ENCODE measurements at places on chromosomes 2 and 18.

- no peak for DNase-seq
Measured at GRCh38 chr2:23803965-23804542, 122.9 kb downstream of the ATAD2B start.

DNA sequence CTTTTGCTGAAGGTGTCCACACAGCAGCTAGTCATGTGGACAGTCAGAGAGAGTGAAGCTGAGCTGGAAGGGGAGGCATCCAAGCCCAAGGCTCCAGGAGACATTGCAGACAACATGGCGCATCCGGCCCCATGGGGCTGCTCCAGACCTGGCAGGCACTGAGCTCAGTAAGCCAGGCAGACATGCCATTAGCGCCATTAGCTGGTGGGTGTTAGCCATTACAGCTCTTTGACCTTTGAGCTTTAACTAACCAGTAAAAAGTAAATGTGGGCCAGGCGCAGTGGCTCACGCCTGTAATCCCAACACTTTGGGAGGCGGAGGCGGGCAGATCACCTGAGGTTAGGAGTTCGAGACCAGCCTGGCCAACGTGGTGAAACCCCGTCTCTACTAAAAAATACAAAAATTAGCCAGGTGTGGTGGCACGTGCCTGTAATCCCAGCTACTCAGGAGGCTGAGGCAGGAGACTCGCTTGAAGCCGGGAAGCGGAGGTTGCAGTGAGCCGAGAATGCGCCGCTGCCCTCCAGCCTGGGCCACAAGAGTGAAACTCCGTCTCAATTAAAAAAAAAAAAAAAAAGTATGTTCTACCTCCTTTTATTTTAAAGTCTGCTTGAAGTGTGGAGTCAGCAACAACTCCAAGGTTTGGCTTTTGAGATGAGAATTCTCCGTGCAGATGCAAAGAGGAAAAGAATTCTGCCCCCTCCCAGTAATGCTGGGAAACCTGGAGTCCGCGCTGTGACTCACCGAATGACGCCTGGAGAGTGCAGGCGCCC, 69.4 kb downstream of the TWSG1 start:
- DNase-seq, result no peak

DNA sequence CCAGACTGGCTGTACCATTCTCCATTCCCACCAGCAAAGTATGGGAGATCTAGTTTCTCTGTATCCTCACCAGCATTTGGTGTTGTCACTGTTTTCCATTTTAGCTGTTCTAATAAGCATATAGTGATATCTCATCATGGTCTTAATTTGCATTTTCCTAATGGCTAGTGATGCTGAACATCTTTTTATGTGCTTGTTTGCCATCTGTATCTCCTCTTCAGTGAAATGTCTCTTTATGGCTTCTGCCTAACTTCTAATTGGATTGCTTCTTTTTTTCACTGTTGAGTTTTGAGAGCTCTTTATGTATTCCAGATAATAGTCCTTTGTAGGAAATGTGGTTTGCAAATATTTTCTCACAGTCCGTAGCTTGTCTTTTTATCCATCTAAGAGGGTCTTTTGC, 18.9 kb upstream of the BIN1 start:
- DNase-seq, result no peak

DNA sequence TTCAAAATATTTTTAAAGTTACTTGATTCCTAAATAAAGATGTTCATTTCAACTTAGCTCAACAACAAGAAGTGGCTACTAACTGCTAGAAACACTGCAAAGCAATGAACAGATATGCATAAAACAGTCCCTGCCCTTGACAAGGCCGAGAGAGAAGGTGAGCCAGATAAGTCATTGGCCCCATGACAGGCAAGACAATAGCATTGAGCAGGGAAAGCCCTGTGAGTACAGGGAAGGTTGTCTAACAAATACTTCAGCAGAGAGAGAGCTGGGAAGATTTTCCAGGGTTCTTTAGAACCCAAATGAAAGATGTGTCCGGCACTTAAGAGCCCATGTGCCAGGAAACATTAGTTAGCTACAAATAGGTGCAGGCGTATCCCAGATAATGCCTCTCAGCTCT, 4.7 kb downstream of the LAMA1 start:
- DNase-seq, result no peak

DNA sequence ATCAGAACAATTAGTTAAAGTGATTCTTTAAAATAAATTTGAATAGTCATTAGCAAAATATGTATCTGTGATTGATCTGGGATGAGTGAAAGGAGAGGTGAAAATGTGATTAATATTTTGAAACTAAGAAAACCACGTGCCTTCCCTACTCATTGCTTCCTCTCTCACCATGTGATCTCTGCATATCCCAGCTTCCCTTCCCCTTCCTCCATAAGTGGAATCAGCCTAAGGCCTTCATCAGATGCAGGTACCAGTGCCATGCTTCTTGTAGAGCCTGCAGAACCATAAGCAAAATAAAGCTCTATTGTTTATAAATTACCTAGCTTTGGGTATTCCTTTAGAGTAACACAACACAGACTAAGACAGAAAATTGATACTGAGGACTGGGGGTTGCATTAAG, 11.2 kb upstream of the STAT1 start:
- no peak for DNase-seq

- no peak for DNase-seq
Measured at GRCh38 chr18:9029131-9029530, 73.4 kb upstream of the NDUFV2 start.

GRCh38 chr2:170929686-170930050, 615 bp downstream of the GORASP2 start:
- DNase-seq, result peak; percentile 7

GRCh38 chr18:45197526-45197970, 417.7 kb upstream of the SLC14A2 start:
- DNase-seq, result no peak

GRCh38 chr18:77108001-77108692, 24.4 kb downstream of the MBP start:
- DNase-seq, result no peak

DNA sequence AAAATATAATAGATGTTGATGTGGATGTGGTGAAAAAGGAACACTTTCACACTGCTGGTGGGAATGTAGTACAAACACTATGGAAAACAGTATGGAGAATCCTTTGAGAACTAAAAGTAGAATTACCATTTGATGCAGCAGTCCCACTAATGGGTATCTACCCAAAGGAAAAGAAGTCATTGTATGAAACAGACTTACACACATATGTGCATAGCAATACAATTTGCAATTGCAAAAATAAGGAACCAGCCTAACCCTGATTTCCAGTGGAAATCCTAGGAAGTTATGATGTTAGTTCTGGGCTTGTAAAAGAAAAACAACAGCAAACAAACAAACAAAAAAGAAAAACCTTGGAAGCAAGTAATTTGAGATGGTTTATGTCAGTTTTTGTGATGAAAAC, 28.6 kb upstream of the CLASP1 start:
- DNase-seq, result no peak

GRCh38 chr2:232362174-232362900, 16.2 kb upstream of the ALPP start:
- no peak for DNase-seq

- DNase-seq, result no peak
Measured at GRCh38 chr2:37706334-37707183, 35.1 kb upstream of the CDC42EP3 start.

DNA sequence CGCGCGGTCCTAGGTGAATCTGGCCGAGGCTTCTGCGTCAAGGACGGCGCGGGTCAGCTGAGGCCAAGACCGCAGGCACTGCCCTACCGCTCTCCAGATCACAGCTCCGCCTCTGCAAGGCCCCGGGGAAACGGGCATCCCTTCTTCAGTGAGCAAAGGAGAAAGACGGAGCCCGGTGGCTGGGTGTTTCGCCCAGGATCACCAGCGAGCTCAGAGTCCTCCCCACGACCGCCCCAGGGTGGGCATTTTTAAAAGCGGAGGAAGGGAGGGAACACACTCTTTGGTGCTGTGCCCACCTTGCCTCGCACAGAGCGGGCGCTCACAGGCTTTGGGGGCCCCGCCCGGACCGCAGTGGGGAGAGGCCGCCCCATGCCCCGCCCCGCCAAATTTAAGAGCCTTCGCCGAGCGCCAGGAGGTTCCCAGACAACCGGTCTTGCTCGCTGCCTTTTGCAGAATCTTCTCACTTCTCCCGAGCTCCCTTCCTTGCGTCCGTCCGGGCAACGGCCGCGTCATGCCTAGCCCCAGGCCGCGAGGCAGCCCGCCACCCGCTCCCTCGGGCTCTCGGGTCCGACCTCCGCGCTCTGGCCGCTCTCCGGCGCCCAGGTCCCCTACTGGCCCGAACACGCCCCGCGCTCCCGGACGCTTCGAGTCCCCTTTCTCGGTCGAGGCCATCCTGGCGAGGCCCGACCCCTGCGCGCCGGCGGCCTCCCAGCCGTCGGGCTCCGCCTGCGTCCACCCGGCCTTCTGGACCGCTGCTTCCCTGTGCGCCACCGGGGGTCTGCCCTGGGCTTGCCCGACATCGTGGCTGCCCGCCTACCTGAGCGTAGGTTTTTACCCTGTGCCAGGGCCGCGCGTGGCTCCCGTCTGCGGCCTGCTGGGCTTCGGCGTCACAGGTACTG, at the start of gene NOTO:
Gene NOTO (plus strand): TSS at position 419 of the 899 bp plus-strand sequence. CDS start 93 bp downstream, at position 512.
- DNase-seq, result no peak

GRCh38 chr2:227617316-227618230, at the start of gene SCYGR4:
Gene SCYGR4, plus strand, starts transcription at chr2:227617498. Its CDS starts 0 bp downstream, at chr2:227617498.
- no peak for DNase-seq

DNA sequence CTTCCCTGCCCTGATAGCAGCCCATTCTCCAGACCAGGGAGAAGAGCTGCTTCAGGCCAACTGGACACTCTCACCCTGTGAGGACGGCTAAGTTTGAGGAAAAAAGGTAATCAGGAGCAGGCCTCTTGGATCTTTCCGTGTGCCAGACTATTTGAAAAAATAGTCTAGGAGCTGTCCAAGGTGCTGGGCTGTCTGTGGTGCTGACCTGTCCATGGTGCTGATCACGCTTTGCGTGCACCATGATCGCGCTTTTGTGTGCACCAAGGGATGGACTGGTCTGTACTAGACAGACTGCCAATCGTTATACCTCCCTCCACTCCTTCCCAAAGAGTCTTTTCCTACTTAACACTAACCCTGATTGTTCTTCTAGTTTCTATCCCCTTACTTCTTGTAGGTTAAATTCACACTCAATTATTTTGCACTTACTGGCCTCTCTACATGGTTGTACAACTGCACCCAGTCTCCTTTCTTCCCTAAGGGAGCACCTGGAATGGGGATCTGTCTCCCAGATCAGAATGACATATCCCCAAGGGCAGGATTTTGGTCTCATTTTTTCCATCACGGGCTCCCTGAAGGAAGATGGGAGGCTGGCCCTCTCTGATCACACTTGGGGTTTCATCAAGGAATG, 295.4 kb downstream of the CELF4 start:
- no peak for DNase-seq

- no peak for DNase-seq
Measured at GRCh38 chr18:54151376-54151775, 73.1 kb downstream of the MBD2 start.

DNA sequence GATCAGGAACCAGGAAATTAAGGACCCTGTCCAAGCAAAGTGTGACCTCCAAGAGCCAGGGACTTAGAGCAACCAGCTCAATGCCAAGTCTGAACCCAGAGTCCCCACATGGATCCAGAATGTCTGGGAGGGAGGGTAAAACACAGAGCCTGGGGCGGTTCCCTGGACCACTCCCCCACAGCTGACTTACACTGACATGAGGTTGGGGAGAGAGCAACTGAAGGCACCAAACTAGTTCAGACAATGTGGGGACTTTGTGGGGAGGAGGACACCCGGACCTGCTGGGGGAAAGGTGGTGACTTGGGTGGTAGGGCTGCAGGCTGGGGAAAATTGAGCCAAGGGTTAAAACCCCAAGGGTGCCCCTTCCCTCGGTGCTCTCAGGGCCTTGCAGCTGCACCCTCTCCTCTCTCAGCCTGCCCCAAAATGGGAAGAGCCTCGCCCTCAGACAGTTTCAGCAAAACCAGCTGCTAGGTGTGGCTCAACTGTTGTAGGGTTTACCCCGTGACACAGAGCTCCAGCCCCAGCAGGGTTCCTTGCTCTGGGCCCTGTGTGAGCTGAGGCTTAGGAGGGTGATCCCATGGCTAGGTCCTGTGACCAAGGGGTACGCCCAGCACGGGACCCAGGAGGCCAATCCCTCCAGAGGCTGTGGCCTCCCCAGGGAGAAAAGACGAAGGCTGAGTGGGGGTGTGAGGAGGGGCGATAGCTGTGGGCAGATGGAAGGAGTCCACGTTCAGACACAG, 28.6 kb downstream of the MARCO start:
- no peak for DNase-seq

DNA sequence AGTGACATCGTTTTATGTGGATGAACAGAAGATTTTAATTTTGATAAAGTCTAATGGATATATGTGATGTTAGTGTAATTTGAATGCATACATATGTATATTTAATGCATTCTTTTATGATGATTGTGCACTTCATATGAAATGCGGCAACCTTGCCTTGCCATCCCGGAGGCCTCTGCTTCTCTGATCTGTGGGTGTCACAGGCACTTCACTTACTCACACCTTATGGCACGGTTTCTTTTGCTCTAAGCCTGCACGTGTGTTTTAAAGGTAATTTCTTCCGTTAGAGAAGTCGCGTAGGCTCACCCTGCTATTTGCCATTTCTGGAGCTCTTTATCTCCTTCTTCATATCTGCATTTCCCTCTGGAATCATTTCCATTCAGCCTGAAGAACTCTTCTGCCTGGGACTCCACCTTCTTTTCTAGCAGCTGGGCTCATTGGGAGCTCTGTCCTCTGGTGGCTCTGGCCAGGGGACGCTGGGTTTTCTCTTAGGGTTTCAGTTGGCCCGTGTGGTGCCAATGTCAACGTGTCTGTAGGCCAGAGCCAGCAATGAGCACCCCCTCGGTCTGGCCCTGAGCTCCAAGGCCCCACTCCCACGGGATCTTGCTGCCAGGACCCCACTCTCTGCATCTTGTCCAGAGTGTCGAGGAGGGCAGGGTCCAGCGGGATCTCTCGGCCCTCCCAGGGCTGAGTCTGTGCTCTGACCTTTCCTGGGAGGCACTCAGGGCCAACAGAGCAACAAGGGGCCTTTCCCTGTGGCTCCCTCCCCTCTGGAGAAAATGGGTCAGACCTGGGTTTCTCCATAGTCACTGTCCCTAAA, 97.3 kb downstream of the RTP5 start:
- no peak for DNase-seq

Data from NCI-H2171 (cell line).